ENCODE measurements at places on chromosomes 13 and 19.

DNA sequence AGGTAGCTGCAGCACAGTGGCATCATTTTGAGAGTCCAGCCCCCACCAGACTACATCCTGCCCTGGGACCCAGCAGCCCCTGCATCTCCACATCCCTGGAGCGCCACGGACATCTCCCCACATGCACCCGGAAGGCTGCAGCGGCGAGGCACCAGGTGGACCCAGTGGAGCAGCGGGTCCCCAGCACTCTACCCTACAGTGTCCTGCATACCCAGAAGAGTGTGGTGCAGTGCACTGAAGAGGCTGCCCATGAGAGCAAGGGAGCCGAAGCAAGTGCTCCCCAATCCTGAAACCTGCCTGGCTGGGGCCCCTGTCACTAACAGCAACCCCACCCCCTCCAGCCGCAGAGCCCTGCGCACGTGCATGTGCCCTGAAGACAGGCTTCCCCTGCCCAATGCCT is 21.3 kb upstream of the SLC7A9 start:
- no peak for DNase-seq

- DNase-seq = no peak
Measured at GRCh38 chr13:27833206-27833605, 40.9 kb downstream of the GSX1 start.

GRCh38 chr19:16895467-16896145 is 6.8 kb downstream of the F2RL3 start:
- DNase-seq = peak; percentile 12

DNA sequence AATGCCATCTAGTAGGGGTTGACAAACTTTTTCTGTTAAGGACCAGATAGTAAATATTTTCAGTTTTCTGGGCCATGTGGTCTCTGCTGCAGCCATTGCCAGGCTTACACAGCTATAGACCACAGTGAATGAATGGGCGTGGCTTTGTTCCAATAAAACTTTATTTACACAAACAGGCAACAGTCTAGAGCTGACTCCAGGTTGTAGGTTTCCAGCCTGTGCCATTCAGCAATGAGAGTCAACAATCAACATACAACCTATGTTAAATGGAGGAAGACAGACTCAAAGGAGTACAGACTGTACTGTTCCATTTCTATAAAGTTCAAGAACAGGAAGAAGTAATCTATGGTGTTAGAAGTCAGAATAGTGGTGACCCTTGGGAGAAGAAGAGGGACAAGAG is 15.2 kb upstream of the IZUMO2 start:
- DNase-seq = no peak

DNA sequence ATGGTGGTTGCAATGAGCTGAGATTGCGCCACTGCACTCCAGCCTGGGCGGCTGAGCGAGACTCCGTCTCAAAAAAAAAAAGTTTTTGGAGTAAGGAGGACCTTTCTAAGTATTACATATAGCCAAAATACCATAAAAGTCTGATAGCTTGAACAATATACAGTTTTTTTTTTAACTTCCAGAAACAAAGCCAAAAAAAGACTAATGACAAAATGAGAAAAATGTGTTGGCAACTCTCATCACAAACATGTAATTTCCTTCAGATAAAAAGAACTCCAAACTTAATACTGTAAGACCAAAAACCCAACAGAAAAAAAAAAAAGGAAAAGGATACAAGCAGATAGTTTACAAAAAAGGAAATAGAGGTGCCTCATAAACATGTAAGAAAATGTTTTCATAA is 68.2 kb upstream of the MED4 start:
- DNase-seq = no peak

DNA sequence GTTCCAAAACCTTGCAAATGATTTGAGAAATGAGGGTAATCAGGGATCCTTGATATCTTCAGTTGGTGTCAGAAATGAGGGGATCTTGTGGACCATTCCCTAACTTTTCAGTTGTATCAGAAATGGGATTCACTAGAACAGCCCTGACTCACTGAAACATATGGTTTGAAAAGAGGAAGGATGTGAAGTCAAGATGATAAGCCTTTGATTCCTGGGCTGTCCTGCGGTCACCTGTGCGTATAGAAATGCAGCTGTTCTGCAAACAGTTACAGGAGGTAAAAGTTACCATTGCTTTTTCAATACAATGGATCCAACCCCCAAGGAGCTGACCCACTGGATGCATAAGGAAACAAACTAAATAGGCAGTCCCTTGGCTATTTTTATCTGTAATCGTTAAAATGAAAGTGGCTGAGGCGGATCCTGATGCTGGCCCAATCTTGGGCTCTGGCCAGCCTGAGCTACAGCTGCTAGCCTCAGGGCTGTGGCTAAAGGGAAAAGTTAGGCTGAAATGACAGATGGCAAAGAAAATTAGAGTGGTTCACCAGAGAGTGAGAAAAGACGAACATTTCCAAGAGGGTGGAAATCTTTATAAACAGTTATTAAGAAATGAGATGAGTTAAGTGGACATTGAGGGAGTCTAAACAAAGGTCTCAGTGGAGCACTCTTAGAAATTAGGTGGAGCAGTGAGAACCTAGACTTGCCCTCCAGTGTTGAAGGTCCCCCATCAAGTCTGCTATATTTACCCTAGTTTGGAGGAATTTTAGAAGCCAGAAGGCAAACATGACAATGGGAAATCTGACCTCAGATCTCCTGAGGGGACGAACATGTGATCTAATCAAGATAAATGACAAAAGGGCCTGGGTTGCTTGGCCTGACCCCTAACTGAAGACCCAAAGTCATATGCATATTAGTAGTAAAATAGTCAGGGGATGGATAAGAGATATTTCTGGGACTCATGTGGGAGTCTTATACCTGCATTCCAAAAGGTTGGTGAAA is 7.6 kb downstream of the SIGLECL1 start:
- no peak for DNase-seq

- no peak for DNase-seq
Measured at GRCh38 chr19:50897191-50897607, 14.0 kb downstream of the KLK4 start.

DNA sequence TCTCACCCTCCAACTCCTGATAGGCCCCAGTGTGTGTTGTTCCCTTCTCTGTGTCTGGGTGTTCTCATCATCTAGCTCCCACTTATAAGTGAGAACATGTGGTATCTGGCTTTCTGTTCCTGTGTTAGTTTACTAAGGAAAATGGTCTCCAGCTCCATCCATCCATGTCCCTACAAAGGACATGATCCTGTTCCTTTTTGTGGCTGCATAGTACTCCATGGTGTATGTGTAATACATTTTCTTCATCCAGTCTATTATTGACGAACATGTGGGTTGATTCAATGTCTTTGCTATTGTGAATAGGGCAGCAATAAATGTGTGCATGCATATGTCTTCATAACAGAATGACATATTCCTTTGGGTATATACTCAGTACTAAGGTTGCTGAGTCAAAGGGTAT is 1397.0 kb downstream of the UQCRFS1 start:
- DNase-seq = no peak

DNA sequence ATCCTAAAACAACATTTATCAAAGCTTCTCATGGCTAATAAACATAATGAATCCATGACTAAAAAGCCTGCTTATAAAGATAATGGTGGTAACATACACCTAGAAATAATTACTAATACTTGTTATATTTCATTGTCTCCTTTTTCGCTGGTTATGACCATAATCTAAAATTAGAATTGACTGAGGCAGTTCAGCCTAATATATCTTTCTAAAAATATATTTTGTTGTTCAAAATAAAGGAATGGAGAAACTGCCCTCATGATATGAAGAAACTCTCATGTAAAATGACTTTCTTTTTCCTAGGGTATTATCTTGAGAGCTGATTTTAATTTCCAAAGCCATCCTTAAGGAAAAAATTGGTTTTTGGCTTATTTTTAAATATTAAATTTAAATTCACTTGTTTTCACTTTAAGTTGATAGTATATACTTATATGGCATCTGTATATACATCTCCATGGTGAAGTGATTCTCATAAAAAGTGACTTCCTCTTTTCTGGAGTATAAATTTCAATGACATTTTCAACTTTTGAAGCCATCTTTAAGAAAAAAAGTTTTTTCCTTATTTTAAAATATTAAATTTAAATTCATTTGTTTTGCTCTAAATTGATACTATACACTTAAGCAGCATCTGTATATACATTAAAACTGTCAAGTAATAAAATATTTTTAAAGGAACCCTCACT is 204.6 kb downstream of the VWA8 start:
- DNase-seq = no peak

- DNase-seq = no peak
Measured at GRCh38 chr19:41860419-41861115, 512 bp downstream of the RPS19 start.

DNA sequence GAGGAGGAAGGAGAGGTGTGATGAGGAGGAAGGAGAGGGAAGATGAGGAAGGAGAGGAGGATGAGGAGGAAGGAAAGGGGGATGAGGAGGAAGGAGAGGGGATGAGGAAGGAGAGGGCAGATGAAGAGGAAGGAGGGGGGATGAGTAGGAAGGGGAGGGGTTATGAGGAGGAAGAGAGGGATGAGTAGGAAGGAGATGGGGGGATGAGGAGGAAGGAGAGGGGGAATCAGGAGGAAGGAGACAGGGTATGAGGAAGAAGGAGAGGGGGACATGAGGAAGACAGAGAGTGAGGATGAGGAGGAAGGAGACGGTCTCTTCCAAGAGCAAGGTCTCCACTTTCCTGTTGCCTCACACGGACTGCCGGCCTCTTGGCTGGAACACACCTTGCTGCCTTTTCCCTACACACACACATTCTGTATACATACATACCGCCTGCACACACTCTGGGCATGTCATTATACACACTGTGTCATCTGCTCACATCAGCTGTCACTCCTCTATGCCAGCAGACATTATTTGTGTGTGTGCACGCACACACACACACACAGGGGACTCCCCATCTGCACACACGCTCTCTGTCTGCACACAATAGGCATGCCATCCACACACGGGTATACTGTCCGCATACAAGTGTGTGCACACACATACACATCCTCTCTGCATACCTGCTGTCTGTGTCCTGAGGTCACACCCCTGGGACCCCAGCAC is 11.1 kb upstream of the VSTM2B start:
- no peak for DNase-seq

- no peak for DNase-seq
Measured at GRCh38 chr19:7706955-7707456, 5.1 kb upstream of the FCER2 start.

DNA sequence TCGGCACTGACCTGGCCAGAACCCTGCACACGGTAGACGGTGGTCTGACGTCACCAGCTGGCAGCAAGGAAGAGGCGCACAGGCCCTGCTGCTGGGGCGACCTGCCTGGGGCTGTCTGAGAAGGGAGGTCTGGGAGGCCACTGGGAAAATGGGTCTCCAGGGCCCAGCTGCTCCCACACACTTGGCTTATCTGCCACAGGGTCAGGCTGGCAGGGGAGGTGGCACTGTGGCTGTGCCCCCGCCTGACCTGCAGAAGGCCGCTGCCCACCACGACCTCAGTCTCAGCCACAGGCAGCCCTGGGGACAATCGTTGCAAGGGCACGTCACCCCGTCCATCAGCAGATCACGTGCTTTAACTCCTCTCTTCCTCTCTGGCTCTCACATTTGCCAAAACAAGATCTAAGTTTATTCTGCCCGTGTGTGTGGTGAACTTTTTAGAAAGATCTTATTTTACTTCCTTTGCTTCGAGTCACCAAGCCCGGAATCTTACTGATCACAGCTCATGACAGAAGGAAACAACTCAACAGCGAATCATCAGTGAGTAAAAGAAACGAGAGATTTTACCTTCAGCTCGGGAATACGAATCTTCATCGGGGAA is 45.2 kb upstream of the RANBP3 start:
- peak; percentile 51 for DNase-seq

DNA sequence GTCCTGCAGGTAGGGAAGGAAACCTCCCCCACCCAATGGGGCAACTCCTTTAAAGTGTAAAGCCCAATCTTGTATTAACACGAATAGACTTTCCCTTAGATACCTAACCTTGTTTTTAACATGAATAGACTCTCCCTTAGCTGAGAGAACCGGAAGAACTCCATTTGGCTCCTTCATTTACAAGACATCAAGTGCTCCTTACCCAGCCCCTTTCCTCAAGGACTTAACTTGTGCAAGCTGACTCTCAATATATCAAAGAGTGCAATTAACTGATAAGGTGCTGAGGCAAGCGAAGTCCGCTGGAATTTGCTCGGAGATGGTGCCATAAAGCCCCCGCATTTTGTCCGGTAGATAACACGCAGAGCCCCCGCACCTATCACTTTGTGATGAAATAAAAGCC is 9.9 kb upstream of the ZNF90 start:
- no peak for DNase-seq

- DNase-seq = no peak
Measured at GRCh38 chr19:56145698-56146097, 4.6 kb downstream of the ZNF444 start.

GRCh38 chr13:107202371-107203023 is 634.6 kb upstream of the ARGLU1 start:
- DNase-seq = no peak

DNA sequence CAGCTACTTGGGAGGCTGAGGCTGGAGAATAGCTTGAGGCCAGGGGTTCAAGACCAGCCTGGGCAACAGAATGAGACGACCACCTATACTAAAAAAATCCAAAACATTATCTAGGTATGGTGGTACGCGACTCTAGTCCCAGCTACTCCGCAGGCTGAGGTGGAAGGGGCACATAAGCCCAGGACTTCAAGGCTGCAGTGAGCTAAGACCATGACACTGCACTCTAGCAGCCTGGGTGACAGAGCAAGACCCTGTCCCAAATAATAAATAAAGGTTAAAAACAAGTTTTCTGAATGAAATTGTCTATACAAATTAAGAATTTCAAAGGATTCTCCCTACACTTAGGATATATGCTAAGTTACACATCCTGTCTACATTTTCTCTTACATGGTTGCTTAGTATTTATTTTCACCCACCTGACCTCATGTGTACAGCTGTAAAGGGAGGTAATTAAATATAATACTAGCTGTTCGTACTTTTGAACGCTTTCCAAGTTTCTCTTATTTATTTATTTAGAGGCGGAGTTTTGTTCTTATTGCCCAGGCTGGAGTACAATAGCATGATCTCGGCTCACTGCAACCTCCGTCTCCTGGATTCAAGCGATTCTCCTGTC is 1.6 kb downstream of the SLC25A30 start:
- no peak for DNase-seq

DNA sequence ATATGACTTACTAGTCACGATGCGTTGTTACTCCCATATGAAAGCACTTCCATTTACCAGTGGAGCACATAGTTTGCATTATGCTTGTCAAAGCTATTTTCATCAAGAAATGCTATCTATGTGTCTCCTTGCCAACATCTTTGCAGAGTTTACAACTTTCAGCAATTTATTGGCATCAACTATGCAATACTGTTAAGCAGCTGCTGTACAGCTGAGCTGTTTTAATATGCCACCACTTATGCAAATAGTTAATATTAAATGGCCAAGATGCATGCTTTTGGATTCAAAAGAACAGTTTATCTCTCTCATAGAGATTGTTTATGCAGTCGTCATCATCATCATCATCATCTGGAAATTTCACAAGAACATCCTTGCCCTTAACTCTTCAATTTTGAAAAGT is 67.9 kb upstream of the KLF5 start:
- DNase-seq = no peak

All from fibroblast of skin of scalp (primary cell).